Heart left ventricle (tissue), 16 donors: ENCODE measurements at places on chromosomes 4 and X. TPM values are rescaled to one million over a fixed set of nuclear protein-coding genes. Genes with fewer than 3 reads are reported as not detected.

DNA sequence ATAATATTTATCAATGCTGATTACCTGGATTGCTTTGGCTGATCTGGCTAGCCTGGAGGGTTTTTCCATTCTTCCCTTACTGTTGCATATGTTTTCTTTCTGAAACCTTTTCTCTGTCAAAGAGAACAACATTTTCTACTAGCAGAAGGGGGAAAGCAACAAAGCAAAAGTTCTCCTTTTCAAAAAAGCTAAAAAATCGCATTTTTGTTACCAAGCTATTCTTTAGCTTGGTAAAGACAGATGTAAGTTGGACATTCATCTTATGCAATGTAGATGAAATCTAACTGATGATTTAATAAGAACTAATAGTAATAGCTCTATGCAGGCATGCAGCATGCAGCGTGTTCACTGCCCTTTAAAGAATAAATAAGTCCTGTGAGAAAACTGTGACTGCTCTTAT is at the start of gene GRXCR1:
Gene GRXCR1 (plus strand): TSS at position 301 of the 400 bp plus-strand sequence. CDS start 554 bp downstream, outside the sequence.
- no peak for DNase-seq

DNA sequence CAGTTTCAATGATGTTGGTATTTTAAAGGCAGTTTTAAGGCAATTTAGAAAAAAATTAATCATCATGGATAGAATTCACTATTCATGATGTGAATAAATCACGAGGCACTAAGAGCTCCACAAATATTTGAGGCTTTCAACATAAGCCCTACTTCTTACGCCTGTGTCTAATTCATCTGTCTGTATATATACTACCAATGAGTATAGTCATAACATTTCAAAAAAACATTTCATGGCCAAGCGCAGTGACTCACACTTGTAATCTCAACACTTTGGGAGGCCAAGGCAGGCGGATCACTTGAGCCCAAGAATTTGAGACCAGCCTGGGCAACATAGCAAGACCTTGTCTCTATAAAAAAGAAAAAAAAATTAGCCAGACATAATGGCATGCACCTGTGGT is 56.5 kb downstream of the FBXL5 start:
- no peak for DNase-seq

TMEM165 gene
- total RNA-seq = 36.8 TPM

DNA sequence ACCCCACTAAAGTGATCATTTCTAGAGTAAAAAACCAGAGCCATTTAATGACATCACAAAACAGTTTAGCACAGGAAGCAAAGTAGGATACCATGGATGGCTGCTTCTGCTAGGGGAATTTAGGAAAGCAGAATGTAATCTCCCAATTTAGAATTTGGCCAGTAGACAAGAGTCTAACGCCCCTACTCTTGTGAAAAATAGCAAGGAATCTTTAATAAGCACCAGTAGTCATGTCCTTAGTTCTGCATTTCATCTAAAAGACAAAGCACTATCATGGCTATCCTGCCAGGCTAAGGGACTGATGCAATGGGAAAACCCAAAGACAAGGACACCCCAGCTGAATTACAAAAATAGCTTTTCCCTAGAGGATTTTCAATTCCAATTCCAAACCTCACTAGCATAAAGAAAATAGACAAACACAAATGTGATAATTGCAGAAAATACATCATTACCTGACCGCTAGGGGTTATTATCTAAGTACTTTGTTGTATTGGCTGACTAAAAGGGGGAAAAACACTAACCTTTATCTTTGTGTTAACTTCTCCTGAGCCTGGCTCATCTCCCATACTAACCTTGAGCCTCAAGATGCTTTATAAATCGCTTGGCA is 2.6 kb upstream of the AMMECR1 start:
- DNase-seq = no peak
